ENCODE measurements at places on chromosomes 3 and 15.

GRCh38 chr15:101492766-101493692 is 3.5 kb upstream of the PCSK6 start:
- DNase-seq: no peak

DNA sequence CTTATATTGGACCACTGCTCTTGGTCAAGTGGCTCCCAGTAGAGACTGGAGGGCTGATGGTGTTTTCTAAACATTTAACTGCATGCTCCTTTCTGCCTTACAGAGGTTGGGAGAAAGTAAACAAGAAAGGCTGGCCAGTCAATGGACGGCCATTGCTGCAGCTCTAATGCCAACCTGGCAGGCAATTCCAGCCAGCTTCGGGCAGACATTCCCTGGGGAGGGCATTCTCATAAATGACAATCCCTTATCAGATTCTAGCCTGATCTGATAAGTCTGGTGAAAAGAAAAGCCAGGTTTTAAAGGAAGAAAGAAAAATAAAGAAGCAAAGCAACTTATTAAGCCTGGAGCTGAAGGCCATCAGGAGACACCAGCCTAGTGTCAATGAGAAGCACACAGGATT is 60.7 kb downstream of the FRMD4B start:
- no peak for DNase-seq

DNA sequence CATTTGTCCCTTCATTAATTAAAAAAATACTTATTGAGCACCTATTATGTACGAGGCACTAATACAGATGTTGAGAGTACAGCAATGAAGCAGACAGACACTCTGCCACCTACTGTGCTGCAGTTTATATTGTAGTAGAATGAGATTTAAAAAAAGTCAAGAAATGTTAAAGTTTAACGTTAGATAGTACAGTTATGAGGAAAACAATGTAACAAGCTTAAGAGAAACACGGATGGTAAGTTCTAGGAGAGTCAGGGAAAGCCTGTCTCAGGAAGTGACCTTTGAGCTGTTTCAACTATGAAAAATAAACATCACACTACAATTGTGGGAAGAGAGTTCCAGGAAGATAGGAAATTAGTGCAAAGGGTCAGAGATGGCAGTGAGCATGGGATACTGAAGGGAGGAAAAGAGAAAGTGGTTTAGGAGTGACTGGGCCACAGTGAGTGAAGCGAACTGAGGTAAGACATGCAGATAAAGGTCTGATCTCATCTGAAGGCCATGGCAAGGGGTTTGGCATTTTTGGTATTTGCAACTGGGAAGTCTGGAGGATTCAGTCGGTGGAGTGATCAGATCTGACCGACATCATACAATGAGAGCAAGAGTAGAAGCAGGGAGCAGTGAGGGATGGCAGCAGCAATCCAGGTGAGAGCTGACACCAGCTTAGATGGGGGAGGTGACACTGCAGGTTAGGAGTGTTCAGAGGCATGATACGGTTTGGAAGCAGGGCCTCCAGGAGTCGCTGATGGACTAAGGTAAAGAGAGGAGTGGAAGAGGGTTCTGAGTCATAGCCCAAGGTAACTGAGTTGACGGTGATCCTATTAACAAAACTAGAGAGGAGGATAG is 28.5 kb downstream of the PLSCR4 start:
- no peak for DNase-seq

DNA sequence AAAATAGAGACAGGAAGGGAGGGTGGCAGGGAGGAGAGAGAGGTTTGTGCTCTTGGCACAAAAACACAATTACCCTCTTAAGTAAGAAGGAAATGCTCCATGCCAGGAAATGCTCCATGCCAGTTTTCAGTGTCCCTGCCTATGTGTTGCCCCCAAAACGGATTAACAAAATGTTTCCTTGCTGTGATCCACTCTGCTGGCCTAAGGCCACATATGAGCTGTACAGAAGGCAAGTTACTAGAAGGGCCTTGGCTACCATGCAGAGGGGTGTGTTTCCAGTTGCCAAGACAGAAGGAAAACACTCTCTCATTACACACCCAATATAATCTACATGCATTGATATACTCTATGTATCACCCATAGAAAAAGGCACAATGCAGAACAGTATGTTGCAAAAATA is 98.2 kb upstream of the PTPRG start:
- no peak for DNase-seq

- peak; percentile 71 for DNase-seq
Observed at GRCh38 chr3:112437146-112438022, 61.9 kb downstream of the BTLA start.

- DNase-seq: no peak
Observed at GRCh38 chr15:26472661-26473060, 300.2 kb downstream of the GABRB3 start.

DNA sequence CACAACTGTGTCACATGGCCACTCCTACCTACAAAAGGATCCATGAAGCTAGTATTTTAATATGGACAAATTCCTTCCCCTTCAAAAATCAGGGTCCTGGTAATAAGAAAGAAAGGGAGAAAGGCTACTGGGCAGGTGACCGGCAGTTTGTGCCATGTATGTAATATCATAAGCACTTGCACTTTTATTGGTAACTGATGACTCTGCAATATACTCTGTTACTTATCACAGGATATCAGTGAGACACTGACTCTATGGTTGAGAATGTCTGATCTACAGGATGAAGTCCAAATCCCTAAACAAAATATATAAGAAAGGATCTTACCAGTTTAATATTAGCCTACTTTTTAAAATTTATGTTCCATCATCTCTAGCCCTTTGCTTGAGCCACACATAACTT is 315.2 kb downstream of the AGBL1 start:
- DNase-seq: no peak

DNA sequence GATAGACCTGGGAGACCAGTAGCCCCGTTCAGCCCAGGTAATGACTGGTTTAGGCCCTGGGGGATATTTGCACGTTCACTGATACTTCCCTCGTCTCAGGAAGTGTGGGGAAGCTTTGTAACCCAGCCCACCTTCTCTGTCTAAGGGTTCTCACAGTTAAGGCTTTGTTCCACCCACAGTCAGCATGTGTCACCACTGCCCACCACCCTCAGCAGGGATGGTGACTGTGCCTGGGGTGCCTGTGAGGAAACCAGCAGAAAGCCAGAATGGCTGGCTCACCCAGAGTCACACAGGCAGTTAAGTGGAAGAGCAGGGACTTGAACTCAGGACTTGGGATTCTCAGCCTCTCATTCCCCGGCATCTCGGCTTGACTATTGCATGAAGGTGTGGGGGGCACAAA is 5.2 kb downstream of the KBTBD13 start:
- no peak for DNase-seq

GRCh38 chr15:64894395-64895056 is 17.2 kb upstream of the ANKDD1A start:
- DNase-seq: peak; percentile 50

- DNase-seq: peak; percentile 70
Observed at GRCh38 chr3:49929291-49930167, at the start of gene MON1A. MON1A (minus strand) TSS chr3:49929811; CDS start chr3:49913346, 16,465 bp downstream.

- DNase-seq: peak; percentile 58
Observed at GRCh38 chr3:100044369-100044768, 69.9 kb downstream of the FILIP1L start.

DNA sequence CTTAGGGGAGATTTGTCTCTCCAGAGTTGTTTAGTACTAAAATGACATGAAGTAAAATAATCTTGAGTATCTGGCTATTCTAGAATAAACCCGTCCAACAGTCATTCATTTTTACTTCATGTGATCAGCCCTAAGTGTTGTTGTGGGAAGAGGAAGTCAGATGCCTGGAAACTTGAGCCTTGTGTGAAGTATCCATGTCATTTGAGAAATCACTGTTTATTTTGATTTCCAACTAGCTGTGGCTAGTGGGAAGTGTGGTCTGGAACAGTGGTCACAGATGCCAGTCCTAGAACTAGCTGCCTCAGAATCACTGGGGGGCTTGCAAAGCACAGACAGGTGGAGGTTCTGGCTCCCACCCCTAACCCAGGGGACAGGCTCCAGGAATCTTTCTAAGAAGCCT is 77.7 kb upstream of the LIMD1 start:
- DNase-seq: no peak

- DNase-seq: no peak
Observed at GRCh38 chr3:186991470-186991869, 61.1 kb downstream of the ST6GAL1 start.

GRCh38 chr3:31167666-31168065 is 273.2 kb upstream of the GADL1 start:
- no peak for DNase-seq

DNA sequence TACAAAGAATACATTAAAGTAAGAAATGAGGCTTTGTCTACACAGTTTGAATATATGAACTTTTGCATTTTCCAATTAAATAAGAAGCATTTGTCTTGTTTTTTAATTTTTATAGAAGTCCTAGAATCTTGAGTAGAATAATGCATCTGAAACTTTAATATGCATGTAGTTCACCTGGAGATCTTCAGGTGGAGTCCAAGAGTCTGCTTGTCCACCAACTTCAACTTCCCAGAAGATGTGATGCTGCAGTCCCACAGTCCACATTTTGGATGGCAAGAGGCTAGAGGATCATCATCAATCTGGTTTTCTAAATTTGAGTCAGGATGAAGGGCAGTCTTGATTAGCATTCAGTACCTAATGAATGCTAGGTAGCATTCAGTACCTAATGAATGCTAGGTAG is 357.6 kb upstream of the SOX2 start:
- no peak for DNase-seq

GRCh38 chr3:128781164-128781563 is 55.2 kb downstream of the RAB7A start:
- no peak for DNase-seq

GRCh38 chr15:60399246-60399915 is 1.6 kb upstream of the ANXA2 start:
- DNase-seq: no peak

- DNase-seq: no peak
Observed at GRCh38 chr15:44082558-44083157, 112.4 kb downstream of the FRMD5 start.

GRCh38 chr3:195823280-195823679 is 11.6 kb upstream of the MUC4 start:
- no peak for DNase-seq

DNA sequence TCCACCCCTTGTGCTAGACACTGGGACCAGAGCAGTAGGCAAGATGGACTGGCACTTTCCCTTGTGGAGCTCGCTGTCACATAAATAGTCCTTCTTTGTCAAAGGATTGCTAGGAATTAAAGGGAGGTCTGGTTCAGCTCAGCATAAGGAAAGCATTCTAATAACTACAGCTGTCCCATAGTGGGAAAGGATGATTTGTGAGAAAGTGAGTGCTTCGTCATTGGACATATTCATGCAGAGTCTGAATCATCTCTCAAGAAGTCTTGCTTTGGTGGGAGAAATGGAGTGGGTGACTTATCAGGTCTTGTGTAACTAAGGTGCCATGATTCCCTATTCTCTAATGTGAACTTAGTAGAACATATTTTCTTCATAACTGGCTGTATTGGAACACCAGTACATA is 14.7 kb downstream of the PPARG start:
- DNase-seq: no peak

DNA sequence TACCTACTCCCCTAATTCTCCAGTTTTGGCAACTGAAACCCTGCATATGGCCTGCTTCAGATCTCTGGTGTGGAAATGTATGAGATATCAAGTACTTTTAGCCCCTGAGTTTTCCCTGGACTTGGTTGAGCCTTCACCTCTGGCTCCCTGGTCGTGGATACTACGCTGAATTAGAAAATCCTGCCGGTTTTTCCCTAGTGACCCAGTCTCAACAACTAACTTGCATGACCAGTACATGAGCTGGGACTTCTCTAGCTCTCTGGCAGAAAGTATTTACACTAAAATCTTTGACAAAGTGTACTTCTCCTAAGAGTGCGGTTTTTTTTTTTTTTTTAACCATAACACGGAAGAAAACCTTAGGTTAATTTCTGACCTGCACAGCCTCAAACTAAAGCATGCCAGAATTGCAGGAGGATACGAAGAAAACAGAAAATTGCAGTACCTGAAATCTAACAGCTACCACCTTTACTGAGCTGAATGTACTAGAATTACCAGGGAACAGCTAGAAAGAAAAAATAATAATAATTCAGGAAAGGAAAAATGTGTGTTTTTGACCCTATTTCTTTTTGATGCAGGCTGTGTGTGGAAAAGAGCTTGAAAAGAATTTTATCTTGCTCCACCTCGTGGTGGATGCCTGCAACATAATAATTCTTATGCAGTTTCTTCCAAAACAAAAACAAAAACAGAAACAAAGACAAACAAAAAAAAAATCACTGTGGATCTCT is 165.6 kb downstream of the GMNC start:
- no peak for DNase-seq

DNA sequence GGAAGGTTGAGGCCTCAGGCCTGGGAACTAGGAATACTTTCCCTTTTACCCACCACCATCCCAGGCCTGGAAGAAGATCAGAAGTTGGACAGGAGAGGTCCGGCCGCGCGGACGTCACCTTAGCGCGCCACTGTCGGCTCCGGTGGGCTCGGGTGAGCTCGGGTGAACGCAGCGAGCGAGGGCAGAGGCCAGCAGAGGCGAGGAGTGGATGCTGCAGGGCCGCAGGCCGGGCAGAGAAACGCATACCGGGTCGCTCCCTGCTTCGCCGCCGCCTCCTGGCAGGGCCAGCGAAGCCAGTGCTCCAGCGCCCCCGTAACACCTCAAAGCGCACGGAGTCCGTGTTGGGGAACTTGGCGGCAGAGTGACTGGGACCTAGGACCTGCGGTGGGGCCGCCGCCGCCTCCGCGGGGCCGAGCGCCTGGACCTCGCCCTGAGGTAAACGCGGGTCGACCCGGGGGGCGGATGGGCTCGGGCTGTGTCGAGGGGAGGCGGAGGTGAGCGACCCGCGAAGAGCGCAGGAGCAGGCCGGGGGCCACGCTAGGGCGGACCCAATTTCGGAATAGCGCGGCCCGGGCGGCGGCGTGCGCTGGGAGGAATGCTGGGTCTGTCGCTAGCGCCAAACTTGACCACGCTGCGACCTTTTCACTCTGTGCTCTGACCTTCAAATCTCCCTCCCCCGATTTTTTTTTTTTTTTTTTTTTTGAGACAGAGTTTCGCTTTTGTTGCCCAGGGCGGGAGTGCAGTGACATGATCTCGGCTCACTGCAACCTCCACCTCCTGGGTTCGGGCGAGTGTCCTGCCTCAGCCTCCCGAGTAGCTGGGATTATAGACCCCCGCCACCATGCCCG is 1.6 kb downstream of the CYP11A1 start:
- no peak for DNase-seq

DNA sequence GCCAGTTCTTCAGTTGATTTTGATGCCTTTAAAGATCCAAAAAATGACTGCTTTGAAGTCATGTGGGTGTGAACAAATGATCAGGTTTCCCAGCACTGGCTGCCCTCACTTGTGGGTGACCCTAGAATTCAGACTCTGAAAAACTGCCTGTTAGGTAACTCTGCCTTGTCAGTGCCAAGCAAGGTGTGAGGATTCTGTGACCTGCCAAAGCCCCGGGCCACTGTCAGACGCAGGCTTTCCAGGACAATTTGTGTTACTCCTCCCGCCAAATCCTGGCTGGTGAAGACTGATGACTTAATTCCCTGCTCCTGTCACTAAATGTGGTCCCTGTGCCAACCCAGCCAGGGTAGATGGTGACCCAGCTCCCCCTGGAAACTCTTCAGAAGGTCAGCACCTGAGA is 99.2 kb upstream of the PSMD6 start:
- DNase-seq: no peak

- no peak for DNase-seq
Observed at GRCh38 chr15:33242165-33242564, 47.7 kb upstream of the FMN1 start.

Data from GDM1 (cell line).